ENCODE measurements at places on chromosomes 3 and 15. TPM values are rescaled to one million over a fixed set of nuclear protein-coding genes. Genes with fewer than 3 reads are reported as not detected.

SPINK8 gene
- not detected for total RNA-seq

ANKUB1 gene
- not detected for total RNA-seq

CLDN16 gene
- not detected for total RNA-seq

MAPKAPK3 gene
- total RNA-seq, result 175 TPM

SGO1 gene
- total RNA-seq, result 43.5 TPM
